PC-9 (cell line): ENCODE measurements at places on chromosomes 13 and 19. TPM values are rescaled to one million over a fixed set of nuclear protein-coding genes. Genes with fewer than 3 reads are reported as not detected.

KRTDAP gene
- not detected in 2 replicates for total RNA-seq

GRCh38 chr13:35283856-35284255, 192.6 kb downstream of the MAB21L1 start:
- peak; percentile 43 for DNase-seq

DNA sequence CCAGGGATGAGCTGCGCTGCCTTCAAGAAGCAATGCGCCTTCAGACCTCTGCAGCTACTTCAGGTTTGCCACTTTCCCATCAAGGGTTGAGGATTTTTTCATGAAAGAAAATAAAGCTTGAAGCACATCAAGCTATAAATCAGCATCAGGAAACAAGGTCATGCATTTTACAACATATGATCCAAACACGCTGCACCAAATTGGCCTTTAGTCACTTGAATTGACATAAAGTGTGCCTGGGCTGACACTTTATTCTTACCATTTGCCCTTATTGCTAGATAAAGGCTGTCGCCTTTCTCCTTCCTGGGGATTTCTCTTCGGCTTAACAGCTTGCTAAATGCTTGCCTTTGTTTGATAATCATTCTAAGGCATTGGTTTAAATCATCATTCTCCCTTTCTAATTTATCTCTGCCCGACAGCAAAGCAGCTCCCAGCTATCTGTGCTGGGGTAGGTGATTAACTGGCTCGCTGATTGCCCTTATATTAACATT, 87.7 kb downstream of the LHFPL6 start:
- DNase-seq, result no peak

DNA sequence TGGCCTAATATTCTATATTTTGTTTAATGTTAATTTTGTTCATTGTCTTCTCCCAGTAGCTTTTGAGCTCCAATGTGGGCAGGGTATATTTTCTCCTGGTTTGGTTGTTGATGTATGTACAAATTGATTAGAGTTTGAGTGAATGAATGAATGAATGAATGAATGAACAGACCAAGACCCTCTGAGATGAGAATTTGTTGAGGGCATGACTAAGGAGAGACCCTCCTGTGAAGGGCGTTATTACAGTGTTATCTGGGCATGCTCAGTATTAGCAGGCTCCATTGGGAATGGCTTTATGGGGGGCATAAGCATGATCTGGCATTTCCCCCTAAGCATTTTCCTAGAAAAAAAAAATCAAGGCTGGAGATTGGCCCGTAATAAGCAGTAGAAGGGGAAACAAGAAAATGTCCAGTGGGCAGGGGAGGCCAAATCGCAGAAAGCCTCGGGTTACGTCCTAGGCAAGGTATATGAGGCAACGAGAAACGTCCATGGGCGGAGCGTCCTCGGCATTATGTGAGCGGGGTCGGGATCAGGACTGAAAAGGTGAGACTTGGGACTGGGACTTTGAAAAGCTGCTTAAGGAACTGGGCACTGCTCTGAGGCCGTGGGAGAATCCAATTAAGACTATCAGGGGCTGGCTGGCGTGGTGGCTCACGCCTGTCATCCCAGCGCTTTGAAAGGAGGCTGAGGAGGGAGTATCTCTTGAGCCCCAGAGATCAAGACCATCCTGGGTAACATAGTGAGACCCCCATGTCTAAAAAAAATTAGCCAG, 904 bp upstream of the ARHGAP33 start:
- no peak for DNase-seq

DCT gene
- total RNA-seq, result not detected in 2 replicates

OLFM2 gene
- total RNA-seq, result 3.4 and 6.2 TPM in 2 replicates

DNA sequence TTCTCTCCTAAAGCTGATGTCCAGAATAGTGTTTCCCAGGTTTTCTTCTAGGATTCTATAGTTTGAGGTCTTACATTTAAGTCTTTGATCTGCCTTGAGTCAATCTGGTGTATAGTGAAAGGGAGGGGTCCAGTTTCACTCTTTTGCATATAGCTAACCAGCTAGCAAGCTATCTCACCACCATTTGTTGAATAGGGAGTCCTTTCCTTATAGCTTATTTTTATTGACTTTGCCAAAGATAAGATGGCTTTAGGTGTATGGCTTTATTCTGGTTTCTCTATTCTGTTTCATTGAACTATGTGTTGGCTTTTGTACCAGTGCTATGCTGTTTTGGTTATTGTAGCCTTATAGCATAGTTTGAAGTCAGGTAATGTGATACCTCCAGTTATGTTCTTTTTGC, 1386.1 kb downstream of the SLITRK5 start:
- DNase-seq, result no peak

DNA sequence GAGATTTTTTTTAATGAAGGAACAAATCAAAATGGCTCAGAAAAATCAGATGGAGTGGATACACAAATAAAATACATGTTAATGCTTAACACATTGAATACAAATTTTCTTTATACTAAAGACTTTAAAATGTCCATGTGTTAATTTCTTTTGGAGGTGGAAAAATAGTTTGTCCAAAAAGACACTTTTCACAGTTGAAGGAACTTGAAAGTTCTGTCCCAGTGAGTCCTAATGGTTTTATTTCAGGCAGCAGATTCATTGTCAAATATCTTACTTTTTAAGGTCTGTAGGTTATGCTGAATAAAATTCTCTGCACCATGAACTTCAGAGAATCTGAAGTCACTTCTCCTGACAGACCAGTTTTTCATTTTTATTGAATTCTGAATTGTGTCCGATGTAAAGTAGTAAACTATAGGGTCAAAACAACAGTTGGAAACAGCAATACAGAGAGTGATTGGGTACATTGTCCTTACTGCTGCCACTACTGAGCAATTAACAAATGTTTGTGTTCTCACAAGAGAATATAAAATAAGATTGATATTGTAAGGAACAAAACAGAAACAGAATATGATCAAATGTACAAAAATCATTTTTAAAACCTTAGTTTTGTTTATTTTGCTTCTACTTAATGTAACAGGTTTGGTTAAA, 1.6 kb downstream of the LPAR6 start:
- no peak for DNase-seq

- DNase-seq, result no peak
Measured at GRCh38 chr13:33307843-33308242, 22.3 kb upstream of the STARD13 start.

DNA sequence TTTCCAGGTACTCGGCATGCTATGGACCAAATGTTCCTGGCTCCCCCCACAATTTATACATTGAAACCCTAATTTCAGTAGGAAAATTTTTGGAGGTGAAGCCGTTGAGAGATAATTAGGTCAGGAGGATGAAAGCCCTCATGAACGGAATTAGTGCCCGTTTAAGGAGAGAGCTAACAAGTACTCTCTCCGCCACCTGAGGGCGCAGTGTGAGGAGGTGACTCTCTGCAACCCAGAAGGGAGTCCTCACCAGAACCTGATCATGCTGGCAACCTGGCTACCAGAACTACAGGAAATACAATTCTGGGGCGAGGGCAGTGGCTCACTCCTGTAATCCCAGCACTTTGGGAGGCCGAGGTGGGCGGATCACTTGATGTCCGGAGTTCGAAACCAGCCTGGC, 397.8 kb downstream of the SLITRK5 start:
- DNase-seq, result no peak

DNA sequence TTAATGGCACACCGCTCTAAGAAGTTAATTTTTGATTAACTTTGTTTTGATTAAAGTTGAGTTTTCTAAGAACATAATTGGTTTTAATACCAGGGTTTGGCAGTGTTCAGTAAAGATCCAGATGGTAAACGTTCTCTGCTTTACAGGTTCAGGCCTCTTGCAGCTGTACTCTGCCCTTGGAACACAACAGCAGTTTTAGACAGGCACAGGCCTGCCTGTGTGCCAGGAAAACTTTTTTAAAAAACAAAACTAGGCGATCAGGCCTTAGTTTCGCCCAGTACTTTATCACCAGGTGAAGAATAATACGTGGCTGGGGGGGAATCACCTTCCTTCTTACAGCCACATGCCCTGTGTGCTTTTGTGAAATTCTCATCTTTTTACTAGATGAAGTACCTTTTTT, 38.0 kb upstream of the TEX29 start:
- DNase-seq, result no peak

C1QTNF9 gene
- not detected in 2 replicates for total RNA-seq

CRX gene
- total RNA-seq, result not detected in 2 replicates

- no peak for DNase-seq
Measured at GRCh38 chr19:4985551-4985991, 16.7 kb downstream of the KDM4B start.

DNA sequence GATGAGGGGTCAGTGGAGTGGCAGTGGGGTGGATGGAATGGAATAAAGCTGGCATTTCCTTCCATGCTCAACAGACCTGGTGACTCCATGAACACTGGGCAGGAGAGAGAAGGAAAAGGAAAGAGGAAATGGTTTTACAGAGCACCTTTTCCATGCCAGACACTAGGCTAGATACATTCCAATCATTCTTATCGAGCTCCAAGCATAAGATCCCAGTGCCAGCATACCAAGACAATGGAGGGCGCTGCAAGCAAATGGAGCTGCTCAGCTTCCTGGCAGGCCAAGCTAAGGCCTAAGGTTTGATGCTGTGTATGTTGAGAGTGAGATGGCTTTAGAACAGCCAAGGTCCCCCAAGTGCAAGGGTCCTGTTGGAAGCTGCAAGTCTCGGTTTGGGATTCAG, 113.2 kb downstream of the HSPH1 start:
- DNase-seq, result no peak

GRCh38 chr19:17753976-17754375, 2.7 kb downstream of the FCHO1 start:
- no peak for DNase-seq

GRCh38 chr19:30386551-30387143, 14.5 kb downstream of the ZNF536 start:
- no peak for DNase-seq

ZNF682 gene
- 3.9 and 4.7 TPM in 2 replicates for total RNA-seq

GRCh38 chr13:111469450-111469849, 149.0 kb downstream of the TEX29 start:
- DNase-seq, result no peak

LILRA1 gene
- total RNA-seq, result not detected in 2 replicates

ZNF256 gene
- 6.3 and 6.4 TPM in 2 replicates for total RNA-seq

IZUMO4 gene
- 1.5 and 2.4 TPM in 2 replicates for total RNA-seq

DNA sequence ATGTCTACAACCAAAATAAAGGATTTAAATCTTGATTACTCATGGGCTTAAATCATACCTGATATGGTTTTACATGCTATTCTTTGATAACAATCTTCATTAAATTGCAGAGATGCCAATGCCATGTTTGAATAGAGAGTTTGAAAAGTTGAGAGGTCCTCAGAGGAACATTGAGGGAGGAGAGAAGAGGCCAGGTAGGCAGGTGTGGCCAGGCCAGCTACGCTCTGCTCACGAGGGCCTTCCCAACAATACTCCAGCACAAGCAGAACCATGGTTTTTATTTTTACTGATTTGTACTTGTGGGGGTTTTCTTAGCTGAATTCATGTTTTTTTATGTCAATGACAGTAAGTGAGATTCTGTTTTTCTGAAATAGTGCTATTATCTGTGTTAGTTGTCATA, 158.1 kb upstream of the RFC3 start:
- DNase-seq, result no peak

DNA sequence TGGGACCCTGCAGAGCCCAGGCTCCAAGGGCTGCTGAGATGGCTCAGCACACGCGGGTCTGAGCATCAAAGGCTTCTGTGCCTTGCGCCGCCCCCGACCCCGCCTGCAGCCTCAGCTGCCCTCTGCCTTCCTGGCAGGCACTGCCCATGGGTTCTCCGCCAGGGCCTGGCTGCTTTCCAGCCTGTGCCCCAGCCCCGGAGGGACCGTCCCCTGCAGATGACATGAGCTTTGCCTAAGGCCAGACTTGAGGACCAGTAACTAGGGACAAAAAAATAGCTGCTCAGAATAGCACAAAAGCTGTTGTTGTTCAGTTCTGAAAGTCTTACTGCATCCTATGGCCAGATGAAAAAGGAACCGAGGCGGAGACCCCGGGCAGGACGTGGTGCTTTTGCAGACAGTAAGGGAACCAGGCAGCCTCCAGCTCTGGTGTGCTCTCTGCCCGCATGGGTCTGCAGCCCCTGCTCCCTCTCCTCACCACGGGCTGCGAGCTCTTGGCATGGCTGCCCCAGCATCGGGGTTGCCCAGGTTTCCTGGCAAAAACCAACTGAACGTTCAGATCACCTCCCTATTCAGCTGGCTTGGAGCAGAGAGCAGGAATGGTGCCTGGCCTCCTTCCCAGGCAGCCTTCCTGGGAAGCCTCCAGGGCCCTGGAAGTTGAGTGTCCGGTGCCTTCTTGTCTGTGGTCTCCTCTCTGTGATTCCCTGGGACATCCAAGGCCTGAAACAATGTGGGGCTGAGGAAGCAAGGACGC, 12.5 kb upstream of the CFAP97D2 start:
- DNase-seq, result no peak

DIRAS1 gene
- 0.57 and 1.0 TPM in 2 replicates for total RNA-seq

DNA sequence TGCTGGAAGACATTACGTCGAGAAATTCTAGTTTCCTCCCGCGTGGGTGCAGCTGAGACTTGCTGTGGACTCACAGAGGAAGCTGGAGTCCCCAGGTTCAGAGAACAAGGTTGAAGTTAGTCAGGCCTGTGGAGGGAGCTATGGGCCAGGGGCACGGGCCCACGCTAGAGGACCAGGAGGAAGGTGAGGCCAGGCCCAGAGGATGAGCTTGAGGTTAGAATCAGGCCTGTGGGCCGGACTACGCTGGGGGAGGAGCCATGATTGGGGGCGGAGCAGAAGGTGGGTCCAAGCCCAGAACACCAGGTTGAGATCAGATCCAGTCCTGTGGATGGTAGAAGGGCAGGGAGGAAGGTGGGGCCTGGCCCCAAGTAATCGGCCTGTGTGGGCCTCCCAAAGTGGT, 32.6 kb downstream of the ZNF846 start:
- DNase-seq, result no peak

C5AR2 gene
- total RNA-seq, result not detected in 2 replicates

- no peak for DNase-seq
Measured at GRCh38 chr13:41562541-41563178, 105.3 kb downstream of the RGCC start.

SARS2 gene
- 33.7 and 34.9 TPM in 2 replicates for total RNA-seq
